ENCODE measurements at places on chromosomes 4 and X.

DNA sequence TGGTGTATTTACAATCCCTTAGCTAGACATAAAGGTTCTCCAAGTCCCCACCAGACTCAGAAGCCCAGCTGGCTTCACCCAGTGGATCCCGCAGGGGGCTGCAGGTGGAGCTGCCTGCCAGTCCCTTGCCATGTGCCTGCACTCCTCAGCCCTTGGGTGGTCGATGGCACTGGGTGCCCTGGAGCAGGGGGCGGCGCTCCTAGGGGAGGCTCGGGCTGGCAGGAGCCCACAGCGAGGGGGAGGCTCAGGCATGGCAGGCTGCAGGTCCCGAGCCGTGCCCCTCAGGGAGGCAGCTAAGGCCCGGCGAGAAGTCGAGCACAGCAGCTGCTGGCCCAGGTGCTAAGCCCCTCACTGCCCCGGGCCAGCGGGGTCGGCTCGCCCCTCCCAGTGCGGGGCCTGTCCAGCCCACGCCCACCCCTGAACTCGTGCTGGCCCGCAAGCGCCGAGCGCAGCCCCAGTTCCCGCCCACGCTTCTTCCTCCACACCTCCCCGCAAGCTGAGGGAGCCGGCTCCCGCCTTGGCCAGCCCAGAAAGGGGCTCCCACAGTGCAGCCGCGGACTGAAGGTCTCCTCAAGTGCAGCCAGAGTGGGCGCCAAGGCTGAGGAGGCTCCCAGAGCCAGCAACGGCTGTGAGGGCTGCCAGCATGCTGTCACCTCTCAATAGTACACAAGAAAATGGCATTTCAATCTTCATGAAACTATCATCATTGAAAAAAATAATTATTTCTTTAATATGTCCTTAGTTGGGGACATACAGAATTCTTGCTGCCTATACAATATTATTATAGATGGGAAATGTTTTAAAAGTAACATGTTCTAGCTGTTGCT lies 189.1 kb downstream of the SLC7A11 start:
- no peak for DNase-seq

- peak; percentile 1 for DNase-seq
Measured at GRCh38 chrX:4844376-4844775, 1130.9 kb upstream of the PRKX start.

DNA sequence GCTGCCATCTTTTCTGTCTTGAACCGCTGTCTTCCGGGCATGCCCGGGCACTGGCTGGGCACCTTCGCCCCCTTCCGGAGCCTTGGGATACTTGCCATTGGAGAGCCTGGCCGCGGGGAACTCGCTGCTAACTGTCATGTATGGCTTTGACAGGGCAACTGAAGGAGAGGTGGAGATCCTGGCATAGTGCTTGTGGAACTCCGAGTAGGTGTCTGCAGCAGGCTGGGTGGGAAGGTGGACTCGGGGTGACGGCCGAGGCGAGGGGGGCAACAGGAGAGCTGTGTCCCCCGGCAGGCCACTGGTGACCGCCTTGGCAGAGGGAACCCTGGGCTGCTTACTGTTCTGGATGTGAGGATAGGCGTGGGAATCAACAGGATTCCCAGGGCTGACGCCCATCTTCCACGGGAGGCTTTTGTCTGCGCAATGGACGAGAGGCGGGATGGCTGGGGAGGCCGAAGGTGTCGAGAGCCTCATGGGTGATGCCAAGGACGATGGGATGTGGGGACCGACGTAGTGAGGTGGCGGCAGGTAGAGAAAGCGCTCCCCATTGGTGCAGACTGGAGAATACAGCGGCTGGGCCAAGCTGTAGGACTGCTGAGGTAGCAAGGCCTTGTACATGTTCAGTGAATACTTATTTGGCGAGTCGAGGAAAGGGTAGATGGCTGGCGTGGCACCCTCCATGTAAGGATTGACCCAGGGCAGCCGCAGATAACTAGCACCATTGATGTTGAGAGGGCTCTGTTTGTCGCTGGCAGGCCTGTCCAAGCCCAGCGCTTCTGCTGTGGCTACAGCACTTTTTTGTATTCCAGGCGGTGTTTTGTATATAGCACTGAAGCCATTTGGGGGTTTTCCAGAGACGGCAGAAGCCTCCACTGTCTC lies 23.4 kb downstream of the BCOR start:
- no peak for DNase-seq

GRCh38 chr4:10816571-10816970 lies 132.0 kb upstream of the CLNK start:
- no peak for DNase-seq

DNA sequence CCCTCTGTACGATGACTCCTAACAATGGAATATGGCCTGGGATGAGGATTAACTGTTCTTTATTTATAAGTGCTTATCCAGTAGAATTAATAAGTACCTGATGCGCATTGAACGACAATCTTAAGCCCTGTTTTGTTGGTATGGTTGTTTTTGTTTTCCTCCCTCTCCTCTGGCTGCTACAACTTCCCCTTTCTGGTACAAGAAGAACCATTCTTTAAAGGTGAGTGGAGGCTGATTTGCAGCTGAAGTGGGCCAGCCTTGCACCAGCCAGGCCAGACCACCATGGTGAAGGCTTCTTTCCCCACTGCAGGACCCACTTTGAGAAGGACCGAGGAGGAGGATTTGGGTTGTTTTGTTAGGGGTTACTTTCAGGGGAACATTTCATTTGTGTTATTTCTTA lies 113.3 kb downstream of the PARM1 start:
- no peak for DNase-seq

DNA sequence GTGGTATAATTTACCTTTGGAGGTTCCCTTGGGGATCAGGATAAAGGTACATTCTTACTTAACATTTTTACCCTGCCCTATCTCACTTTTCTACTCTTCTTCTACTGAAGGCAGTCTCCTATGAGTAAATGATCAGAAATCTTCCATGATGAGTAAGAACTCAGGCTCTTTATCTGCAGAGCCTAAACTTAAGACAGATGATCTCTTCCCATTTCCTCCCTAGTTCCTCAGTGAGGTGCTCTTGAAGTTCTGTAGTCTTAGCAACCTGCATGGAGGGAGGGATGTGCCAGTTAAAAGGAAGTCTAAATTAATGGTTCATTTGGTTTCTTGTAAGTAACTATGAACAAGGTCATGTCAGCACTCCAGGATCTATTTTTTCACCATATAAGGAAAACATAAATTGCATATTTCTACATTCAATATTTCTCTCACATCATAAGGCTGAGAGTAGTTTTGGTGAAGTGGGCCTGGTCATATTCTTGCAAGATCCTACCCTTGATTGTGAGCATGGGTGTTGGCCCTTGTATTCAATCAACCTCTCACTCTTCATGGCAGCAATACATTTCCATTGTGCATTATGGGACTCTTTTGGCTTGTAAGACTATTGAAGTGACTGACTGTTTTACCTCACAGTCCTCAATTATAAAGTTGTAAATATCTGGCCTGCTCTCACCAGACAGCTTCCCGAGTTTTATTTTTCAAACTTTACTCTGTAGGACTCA lies 295.5 kb downstream of the SLC7A11 start:
- no peak for DNase-seq

DNA sequence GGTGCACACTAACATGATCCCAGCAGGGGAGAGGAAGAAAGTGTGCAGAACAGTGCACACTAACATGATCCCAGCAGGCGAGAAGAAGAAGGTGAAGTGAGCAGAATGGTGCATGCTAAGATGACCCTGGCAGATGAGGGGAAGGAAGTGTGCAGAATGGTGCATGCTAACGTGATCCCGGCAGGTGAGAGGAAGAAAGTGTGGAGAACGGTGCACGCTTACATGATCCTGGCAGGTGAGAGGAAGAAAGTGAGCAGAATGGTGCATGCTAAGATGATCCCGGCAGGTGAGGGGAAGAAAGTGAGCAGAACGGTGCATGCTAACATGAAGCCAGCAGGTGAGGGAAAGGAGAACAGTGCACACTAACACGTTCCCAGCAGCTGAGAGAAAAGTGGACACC lies 83.7 kb downstream of the ACOX3 start:
- DNase-seq, result no peak

GRCh38 chrX:12505127-12505526 lies 286.1 kb upstream of the PRPS2 start:
- no peak for DNase-seq

- no peak for DNase-seq
Measured at GRCh38 chrX:31130457-31131220, 58.8 kb upstream of the FTHL17 start.

DNA sequence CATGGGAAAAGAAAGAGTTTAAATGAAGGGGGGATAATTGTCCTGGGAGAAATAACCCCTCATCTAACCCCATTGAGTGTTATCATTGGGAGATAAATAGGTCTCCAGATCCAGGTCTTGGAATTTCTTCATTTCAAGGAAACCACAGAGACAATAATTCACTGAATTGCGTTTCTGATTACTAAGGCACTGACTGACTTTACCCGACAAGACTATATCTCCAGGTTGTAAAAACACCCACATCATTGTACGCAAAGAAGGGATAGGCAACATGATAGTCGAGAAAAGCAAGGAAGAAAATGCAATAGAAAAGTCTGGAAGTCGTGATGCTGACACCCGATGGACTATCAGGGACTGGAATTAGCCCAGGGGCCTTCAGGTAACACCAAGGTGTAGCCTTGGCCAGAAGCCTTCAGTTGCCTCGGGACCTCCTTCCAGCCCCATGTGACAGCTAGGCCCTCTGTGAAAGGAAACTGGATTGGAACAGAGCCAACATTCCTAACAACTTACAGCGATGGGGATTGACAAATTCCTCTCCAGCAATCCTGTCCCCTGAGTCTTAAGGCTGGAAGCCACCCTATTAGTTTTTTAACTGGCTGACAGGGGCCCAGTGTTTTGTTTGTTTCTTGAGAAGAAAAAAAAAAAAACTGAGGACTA lies 46.5 kb upstream of the RAB9B start:
- no peak for DNase-seq

DNA sequence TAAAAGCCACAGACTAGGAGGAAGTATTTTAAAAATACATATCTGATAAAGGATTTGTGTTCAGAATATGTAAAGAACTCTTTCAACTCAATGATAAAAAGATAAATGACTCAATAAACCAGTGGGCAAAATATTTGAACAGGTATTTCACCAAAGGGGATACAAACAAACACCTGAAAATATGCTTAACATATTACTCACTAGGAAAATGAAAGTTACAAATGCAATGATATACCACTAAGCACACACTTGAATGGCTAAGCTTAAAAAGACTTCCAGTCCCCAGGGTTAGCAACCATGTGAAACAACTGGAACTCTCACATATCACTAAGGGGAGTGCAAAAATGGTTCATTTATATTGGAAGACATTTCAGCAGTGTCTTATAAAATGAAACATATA lies 131.6 kb downstream of the SLIT2 start:
- no peak for DNase-seq

GRCh38 chr4:37320513-37321235 lies 76.1 kb downstream of the NWD2 start:
- no peak for DNase-seq

GRCh38 chrX:2479420-2479780 lies 21.4 kb downstream of the DHRSX start:
- no peak for DNase-seq

DNA sequence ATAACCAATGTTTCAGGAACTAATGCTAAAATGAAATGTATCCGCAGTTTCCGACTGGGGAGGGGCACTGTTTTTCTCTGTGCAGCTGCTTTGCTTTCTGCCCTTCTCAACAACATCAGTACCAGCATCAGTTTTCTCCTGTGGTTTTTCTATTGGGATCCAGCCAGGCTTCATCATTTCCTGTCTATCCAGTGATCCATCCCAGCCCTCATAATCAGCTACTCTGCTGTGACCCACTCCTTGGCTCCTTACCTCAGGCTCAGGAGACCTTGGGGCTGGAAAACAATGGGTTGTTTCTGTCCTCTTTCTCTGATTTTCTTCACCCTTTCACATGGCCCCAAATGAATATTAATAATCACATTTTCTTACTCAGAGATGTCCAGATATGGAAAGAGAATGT lies 222.2 kb upstream of the DKK2 start:
- DNase-seq, result no peak

DNA sequence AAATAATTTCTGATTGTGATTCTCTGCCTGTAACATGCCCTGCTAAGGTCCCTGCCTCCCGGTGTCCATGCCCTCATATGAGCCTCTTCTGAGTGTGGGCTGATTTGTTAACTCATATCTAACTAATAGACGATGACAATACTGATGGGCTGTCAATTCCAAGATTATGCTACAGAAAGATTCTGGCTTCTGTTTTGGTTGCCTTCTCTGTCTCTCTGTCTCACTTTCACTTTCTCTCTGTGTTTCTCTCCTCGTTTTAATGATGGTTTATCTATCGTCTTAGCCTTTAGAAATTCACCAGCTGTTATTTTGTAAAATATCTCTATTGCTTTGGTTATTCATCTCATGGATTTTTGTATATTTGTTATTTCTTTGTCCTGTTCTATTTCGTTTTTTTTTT lies 312.5 kb upstream of the ANXA10 start:
- DNase-seq, result no peak

- DNase-seq, result peak; percentile 52
Measured at GRCh38 chr4:82367438-82368097, 6.2 kb downstream of the HNRNPD start.

- DNase-seq, result no peak
Measured at GRCh38 chr4:62126064-62126732, 926.1 kb downstream of the ADGRL3 start.

DNA sequence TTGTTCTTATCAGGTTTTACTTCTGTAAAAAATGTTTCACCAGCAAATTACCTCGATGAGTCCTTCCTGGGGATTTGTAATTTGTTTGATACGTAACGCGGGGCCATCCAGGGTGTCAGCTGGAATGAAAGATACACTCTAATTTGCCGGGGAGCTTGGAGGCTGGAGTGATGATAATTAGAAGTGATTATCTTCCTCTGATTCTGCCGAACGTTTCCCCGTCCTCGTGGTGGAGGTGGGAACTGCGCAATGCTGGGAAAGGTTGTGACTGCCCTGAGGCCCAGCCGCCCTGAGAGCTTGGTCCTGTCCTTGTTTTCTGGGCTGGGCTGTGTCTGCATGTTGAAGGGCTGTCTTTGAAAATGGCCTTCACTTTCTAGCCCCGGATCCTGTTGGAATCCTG lies 48.0 kb downstream of the SORCS2 start:
- no peak for DNase-seq

GRCh38 chr4:77127215-77127614 lies 29.8 kb upstream of the CCNG2 start:
- DNase-seq, result no peak

GRCh38 chr4:183936574-183937345 lies 31.7 kb downstream of the STOX2 start:
- no peak for DNase-seq

GRCh38 chr4:146112389-146112788 lies 63.1 kb upstream of the LSM6 start:
- DNase-seq, result no peak

All from hematopoietic multipotent progenitor cell treated with erythropoietin and hydrocortisone succinate and interleukin-3 and kit ligand, for 8 days (in vitro differentiated cells).